Adrenal gland (tissue), 19 donors: ENCODE measurements at places on chromosomes 16 and 17.
A peak's percentile ranks its signal among the peaks of the same experiment; 100 is the strongest.

GRCh38 chr17:38750312-38751121, 2.0 kb upstream of the PSMB3 start:
- H3K4me3 ChIP-seq = no peak overlapping the region
- no peak for DNase-seq
- H3K36me3 ChIP-seq = no peaks in the 10 kb centered on the region
- peaks cover 50% of the 10 kb centered on the region for H3K4me1 ChIP-seq

DNA sequence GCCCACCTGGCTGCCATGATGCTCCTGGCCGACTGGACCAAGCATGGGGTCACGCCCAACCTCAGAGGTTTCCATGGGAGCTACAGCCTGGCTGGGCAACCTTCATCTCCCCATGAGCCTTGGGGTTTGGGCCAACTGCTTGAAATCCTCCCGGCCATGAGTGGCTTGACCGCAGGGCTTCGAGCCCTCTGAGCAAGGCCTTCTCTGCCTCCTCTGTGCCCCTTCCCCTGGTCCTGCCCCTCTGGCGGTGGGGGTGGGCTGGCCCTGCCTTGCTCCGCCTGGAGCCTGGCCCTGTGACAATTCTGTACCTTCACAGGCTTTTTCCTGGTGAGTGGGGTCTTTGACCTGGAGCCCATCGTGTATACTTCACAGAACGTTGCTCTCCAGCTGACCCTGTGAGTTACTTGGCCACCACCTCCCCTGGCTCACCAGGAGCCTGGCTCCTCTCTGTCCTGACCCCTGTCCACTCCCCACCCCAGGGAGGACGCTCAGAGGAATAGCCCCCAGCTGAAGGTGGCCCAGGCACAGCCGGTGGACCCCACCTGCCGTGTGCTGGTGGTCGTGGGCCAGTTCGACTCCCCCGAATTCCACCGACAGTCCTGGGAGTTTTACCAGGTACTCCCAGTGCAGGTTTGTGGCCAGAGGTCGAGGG, 8.8 kb upstream of the BIRC5 start:
- H3K4me1 ChIP-seq = no peaks in the 10 kb centered on the region
- no peak for DNase-seq
- no peak overlapping the region for H3K4me3 ChIP-seq
- no peaks in the 10 kb centered on the region for H3K36me3 ChIP-seq

GRCh38 chr16:69217433-69217832, 30.5 kb downstream of the SNTB2 start:
- no peak overlapping the region for H3K27ac ChIP-seq
- no peaks in the 10 kb centered on the region for H3K36me3 ChIP-seq
- H3K4me3 ChIP-seq = no peak overlapping the region
- H3K4me1 ChIP-seq = peaks cover 20% of the 10 kb centered on the region

DNA sequence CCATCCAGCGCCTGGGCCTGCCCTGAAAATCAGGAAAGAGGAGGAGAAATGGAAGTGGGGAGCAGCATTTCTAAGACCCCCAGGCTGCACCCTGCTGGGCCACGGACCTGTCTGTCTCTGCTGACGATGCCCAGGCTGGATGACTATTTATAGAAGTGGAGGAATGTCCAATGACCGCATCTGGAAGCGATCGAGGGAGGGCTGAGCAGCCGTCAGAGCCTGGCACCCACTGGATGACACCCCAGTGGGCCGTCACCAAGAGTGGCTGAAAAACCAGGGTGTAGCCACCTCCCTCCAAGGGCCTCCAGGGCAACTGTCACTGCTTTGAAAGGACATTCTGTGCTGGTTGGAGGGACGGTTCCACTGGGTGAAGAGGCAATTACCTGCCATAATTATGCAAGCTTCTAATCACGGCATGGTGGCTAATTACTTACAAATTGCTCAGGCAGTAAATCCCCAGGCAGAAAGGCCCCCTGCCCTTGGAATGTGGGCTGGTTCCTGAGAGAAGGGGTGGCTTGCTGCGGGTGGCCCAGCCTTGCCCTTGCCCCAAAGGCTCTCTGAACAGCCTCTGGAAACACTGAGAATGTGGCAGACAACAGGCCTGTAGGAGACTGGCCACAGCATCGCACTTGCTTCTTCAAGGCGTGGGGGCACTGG, 332.1 kb downstream of the C16orf95 start:
- H3K27ac ChIP-seq = no peak overlapping the region
- no peak for DNase-seq

DNA sequence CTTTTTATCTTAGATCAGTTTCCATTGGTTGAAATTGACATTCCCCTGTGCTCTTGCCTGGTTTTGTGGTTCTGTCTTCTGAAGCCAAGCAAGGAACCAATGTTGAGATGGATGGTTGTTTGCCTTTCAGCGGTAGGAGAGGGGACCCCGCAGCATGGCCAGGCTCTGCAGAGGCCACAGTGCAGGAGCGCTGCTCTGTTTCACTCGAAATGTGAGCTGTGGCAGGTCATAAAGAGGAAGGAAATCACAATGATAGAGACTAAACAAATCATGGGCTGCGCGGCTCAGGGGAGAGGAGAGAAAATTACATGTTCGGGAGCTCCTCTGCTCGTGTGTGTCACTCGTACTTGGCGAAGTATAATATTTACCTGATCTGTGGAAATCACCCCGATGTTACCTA, 148.2 kb downstream of the SNX29 start:
- no peaks in the 10 kb centered on the region for H3K27me3 ChIP-seq
- peaks cover 10% of the 10 kb centered on the region for H3K4me1 ChIP-seq
- no peaks in the 10 kb centered on the region for H3K36me3 ChIP-seq
- no peak for DNase-seq
- H3K4me3 ChIP-seq = no peak overlapping the region

DNA sequence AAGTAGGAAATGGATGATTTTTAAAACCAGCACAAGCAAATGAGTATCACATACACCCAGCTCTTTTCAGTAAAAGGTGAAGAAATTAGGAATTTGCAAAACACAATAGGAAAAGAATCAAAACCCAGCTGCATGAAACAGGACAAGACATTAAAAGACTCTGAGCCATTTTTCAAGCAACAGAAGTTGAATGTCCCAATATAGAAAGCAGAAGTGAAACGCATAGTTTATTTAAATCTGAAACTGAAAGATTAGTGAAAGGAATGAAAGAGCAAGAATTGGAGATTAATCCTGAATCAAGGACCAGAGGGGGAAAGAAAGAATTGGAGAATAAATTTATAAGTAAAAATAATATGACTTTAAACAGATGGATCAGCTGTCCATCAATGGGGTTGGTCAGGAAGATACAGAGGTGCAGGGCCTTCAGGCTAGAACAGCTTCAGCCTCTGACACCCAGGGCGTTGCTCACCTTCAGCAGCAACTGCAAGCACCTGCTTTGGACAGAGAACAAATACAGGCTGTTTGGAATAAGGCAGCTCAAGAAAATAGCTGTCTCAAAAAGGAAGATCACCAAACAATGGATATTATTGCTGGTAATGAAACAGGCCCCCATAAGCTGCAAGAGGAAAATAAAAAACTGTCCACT, 3.9 kb upstream of the ARHGAP17 start:
- peaks cover 1% of the 10 kb centered on the region for H3K4me1 ChIP-seq
- no peaks in the 10 kb centered on the region for H3K27me3 ChIP-seq
- no peak overlapping the region for H3K27ac ChIP-seq

GRCh38 chr16:85935391-85935973, 36.5 kb downstream of the IRF8 start:
- H3K27ac ChIP-seq = no peak overlapping the region
- DNase-seq = no peak
- no peaks in the 10 kb centered on the region for H3K27me3 ChIP-seq
- H3K36me3 ChIP-seq = no peaks in the 10 kb centered on the region
- H3K4me1 ChIP-seq = no peaks in the 10 kb centered on the region

- H3K27me3 ChIP-seq = no peaks in the 10 kb centered on the region
- H3K4me1 ChIP-seq = no peaks in the 10 kb centered on the region
- peak; percentile 93 for DNase-seq
- H3K27ac ChIP-seq = no peak overlapping the region
Measured at GRCh38 chr16:4402439-4403132, 13.8 kb downstream of the CORO7 start.

DNA sequence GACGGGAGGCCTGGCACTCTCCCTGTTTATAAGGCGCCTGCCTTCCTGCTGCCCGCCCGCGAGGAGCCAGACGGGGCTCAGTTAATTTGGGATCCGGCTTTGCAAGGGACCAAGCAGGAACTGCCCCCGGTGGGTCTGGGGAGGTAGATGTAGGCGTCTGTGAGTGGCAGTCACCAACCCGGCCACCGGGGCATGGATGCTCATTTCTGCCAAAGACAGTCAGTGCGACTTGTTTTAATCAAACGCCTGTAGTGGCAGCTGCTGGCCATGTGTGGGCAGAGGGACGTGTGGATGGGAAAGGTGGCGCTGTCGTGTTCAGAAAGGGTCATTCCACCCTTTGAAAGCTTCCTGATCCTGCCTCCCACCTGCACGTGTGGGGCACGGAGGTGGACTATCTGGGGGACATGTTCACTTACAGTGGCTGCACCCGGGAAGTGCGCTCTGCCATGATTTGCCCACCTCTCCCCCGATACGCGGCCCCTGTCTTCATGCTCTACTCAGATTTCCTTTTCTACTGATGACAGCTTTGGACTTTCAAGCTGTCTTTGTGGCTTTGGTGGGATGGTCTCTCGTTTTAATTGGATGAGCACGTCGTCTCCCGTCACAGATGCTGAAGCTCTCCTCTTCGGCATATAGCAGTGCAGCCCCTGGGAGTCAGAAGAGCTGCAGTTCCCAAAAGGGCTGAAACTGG, 60.3 kb upstream of the CIBAR2 start:
- no peak for DNase-seq
- H3K36me3 ChIP-seq = no peaks in the 10 kb centered on the region

- no peaks in the 10 kb centered on the region for H3K36me3 ChIP-seq
- DNase-seq = no peak
- H3K4me1 ChIP-seq = peaks cover 35% of the 10 kb centered on the region
- no peak overlapping the region for H3K4me3 ChIP-seq
- H3K27ac ChIP-seq = no peak overlapping the region
- no peaks in the 10 kb centered on the region for H3K27me3 ChIP-seq
Measured at GRCh38 chr17:16459855-16460550, 32.0 kb downstream of the LRRC75A start.

DNA sequence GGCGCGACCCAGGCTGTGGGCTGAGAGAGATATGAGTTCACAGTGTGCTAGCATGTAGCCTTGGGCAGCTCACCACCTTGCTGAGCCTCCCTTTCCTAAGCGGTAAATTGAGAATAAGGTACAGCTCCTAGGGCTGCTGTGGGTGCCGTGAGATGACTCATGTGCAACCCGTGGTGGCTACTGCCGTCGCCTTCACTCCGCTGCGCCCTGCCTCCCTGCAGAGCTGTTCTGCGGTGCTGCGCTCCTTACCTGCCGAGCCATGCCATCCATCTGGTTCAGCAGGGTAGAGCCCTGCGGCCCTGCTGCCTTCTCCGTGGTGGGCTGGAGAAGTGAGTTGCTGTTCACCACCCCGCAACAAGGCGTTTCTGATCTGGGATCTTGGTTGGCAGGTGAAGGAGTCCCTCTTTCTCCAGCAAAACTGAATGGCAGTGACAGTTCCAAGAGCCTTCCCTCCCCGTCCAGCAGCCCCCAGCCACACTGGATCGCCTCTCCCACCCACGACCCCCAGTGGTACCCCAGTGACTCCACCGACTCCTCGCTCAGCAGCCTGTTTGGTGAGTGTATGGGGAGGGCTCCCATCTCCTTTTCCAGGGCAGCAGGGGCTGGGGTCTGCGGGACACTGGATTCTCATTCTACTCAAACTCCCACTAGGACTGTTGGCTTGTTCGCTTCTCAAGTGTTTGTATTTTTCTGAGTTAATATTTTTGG, 9.3 kb upstream of the JPT2 start:
- no peaks in the 10 kb centered on the region for H3K4me1 ChIP-seq
- no peak overlapping the region for H3K27ac ChIP-seq
- H3K36me3 ChIP-seq = peaks cover 93% of the 10 kb centered on the region
- no peaks in the 10 kb centered on the region for H3K27me3 ChIP-seq
- no peak for DNase-seq
- no peak overlapping the region for H3K4me3 ChIP-seq

DNA sequence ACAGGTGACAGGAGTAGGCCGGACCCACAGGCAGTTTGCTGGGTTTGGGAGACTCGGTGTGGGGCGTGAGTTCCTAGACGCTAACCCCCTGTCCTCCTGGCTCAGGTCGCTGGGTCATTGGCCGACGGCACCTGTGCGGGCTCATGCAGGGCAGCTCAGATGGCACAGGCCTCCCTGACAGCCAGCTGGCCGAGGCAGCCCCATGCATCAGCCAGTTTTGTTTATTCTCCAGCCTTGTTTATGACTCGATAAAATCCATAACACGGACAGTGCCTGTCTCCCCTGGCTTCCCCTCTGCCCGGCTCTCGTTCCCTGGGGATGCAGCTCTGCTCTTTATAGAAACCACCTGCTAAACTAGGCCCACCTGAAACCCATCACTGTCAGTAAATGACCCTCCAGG, 46.0 kb downstream of the SDK2 start:
- no peak overlapping the region for H3K27ac ChIP-seq
- H3K4me3 ChIP-seq = no peak overlapping the region
- no peaks in the 10 kb centered on the region for H3K4me1 ChIP-seq
- no peaks in the 10 kb centered on the region for H3K27me3 ChIP-seq

- no peak for DNase-seq
- no peaks in the 10 kb centered on the region for H3K36me3 ChIP-seq
- no peaks in the 10 kb centered on the region for H3K27me3 ChIP-seq
- H3K4me3 ChIP-seq = no peak overlapping the region
- H3K4me1 ChIP-seq = peaks cover 4% of the 10 kb centered on the region
- H3K27ac ChIP-seq = no peak overlapping the region
Measured at GRCh38 chr16:76899767-76900166, 291.2 kb upstream of the MON1B start.

GRCh38 chr17:72121164-72122009, 567 bp downstream of the SOX9 start:
- peaks cover 52% of the 10 kb centered on the region for H3K27me3 ChIP-seq
- peak overlapping the region; percentile 59 for H3K4me3 ChIP-seq
- peaks cover 4% of the 10 kb centered on the region for H3K4me1 ChIP-seq
- no peak overlapping the region for H3K27ac ChIP-seq
- no peaks in the 10 kb centered on the region for H3K36me3 ChIP-seq

DNA sequence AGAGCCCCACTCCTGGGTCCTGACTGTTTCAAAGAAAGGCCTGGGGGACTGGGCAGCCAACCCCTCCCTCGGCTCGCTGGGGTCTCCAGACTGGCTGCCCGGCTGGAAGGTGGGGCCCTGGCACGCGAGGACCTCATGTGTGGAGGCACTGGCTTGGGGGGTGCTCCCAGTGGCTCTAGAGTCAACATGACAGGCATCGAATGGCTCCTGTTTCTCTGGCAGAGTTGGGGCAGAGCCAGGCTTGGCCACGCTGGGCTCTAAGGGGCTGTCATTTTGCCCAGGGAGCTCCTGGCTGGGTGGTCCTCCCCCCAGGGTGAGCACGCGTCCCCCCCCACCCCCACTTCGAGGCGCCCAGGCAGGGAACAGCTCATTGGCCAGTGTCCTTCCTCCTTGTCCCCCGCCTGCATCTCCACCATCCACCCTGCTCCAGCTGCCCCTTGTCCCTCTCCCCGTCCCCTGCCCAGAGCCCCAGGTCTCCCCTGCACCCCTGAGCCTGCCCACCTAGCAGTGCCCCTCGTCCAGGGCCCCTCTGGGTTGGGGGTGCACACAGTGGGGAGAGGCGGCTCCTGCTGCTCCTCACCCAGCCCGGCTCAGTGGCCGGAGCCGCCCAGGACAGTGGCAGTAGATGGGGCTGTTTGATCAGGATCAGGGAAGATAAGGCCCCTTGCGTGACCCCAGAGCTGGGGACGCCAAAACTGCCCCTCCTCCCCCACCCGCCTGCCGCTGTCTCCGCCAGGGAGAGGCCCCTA, 2.7 kb downstream of the GCGR start:
- H3K36me3 ChIP-seq = no peaks in the 10 kb centered on the region
- no peak overlapping the region for H3K27ac ChIP-seq
- no peak overlapping the region for H3K4me3 ChIP-seq

GRCh38 chr16:2790631-2791030, 3.3 kb upstream of the PRSS33 start:
- H3K27me3 ChIP-seq = peaks cover 13% of the 10 kb centered on the region
- H3K27ac ChIP-seq = no peak overlapping the region
- H3K4me3 ChIP-seq = no peak overlapping the region
- H3K36me3 ChIP-seq = no peaks in the 10 kb centered on the region
- H3K4me1 ChIP-seq = peaks cover 6% of the 10 kb centered on the region
- no peak for DNase-seq
